ENCODE measurements at places on chromosomes 1 and 21.
A peak's percentile ranks its signal among the peaks of the same experiment; 100 is the strongest.

GRCh38 chr1:223216531-223217205 lies 73.6 kb upstream of the TLR5 start:
- peaks cover 1% of the 10 kb centered on the region for H3K4me1 ChIP-seq
- no peaks in the 10 kb centered on the region for H3K27me3 ChIP-seq
- no peak for DNase-seq
- H3K27ac ChIP-seq = no peak overlapping the region
- H3K4me3 ChIP-seq = no peak overlapping the region

DNA sequence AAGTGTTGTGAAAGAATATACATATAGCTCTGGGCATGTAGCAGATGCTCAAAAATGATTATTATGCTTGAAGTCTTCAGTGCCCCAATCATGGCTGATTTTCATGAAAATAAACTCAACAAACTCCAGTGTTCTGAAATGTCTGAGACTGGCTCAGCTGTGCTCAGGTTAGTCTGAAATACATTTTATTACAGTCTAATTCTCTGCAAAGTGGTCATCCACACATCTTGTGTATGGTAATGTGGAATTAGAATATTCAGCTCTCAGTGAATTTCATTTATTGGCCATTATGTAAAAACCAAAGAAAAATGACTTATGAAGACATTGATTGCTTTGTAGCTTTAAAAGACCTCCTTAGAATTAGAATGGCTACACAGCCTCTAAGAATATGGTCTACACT lies 109.9 kb downstream of the DISC1 start:
- peaks cover 4% of the 10 kb centered on the region for H3K4me1 ChIP-seq
- H3K4me3 ChIP-seq = no peak overlapping the region
- no peaks in the 10 kb centered on the region for H3K27me3 ChIP-seq
- no peak for DNase-seq

GRCh38 chr1:17531682-17532487 lies 7.6 kb upstream of the ARHGEF10L start:
- DNase-seq = peak; percentile 65
- H3K4me1 ChIP-seq = peaks cover 9% of the 10 kb centered on the region
- no peaks in the 10 kb centered on the region for H3K36me3 ChIP-seq

DNA sequence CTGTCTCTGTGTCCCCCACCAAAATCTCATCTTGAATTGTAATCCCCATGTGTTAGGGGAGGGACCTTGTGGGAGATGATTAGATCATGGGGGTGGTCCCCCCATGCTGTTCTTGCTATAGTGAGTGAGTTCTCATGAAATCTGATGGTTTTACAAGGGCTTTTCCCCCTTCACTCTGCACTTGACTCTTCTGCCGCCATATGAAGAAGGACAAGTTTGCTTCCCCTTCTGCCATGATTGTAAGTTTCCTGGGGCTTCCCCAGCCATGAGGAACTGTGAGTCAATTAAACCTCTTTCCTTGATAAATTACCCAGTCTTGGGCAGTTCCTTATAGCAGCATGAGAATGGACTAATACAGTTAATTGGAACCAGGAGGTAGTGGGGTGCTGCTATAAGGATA lies 137.1 kb upstream of the RAB4A start:
- DNase-seq = no peak
- H3K27ac ChIP-seq = no peak overlapping the region
- H3K4me3 ChIP-seq = no peak overlapping the region
- no peaks in the 10 kb centered on the region for H3K36me3 ChIP-seq
- H3K4me1 ChIP-seq = no peaks in the 10 kb centered on the region
- no peaks in the 10 kb centered on the region for H3K27me3 ChIP-seq

DNA sequence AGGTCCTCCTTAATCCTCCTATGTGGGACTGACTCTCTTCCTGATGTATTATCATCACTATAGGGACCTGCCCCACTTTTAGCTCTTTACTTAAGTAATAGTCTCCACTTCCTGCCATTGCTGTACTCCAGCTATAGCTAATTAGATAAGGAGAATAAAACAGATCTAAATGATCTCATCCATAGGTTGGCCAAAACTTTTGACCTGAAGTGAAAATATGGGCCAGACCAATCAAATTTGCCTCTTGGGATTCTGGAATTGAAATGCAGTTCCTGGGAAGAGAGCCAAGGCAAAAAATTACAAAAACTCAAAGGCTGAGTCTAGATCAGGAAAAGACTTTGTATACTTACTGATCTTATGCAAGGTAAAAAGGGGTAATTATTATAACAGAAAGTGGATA lies 36.1 kb upstream of the PDE4B start:
- no peak overlapping the region for H3K27ac ChIP-seq
- no peak overlapping the region for H3K4me3 ChIP-seq
- no peaks in the 10 kb centered on the region for H3K4me1 ChIP-seq
- H3K36me3 ChIP-seq = no peaks in the 10 kb centered on the region
- DNase-seq = no peak

- no peak overlapping the region for H3K4me3 ChIP-seq
- DNase-seq = no peak
- no peaks in the 10 kb centered on the region for H3K4me1 ChIP-seq
- H3K27me3 ChIP-seq = no peaks in the 10 kb centered on the region
- no peak overlapping the region for H3K27ac ChIP-seq
Measured at GRCh38 chr1:33143698-33144097, 38.1 kb downstream of the TRIM62 start.

DNA sequence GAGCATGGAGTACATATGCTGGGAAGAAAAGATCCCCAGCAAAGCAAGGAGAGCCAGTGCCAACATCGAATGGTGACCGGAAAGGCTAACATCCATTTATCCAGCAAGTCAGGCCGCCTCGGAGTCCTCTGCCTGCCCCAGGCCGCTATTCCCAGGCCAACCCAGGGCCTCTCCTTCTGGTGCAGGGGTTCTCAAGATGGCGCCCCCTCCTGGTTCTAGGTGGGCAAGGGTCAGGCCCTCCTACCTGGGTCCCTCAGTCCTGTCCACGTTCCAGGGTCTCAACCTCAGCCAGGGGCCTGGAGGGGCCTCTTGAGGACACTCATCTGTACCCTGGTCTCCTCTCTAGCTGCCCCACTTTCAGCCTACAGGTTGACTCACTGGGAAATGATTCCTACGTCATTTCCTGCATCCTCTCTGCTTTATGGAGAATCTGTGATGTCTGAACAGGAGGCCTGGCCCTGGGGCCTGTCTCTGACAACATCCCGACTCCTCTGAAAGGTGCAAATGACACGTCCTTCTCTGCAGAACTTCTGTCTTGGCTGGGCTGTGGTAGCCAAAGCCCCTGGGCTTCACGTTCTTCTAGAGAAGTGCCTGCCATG lies 145.3 kb downstream of the PSMG1 start:
- no peaks in the 10 kb centered on the region for H3K27me3 ChIP-seq
- no peak overlapping the region for H3K27ac ChIP-seq
- H3K4me1 ChIP-seq = peaks cover 4% of the 10 kb centered on the region
- H3K4me3 ChIP-seq = no peak overlapping the region

DNA sequence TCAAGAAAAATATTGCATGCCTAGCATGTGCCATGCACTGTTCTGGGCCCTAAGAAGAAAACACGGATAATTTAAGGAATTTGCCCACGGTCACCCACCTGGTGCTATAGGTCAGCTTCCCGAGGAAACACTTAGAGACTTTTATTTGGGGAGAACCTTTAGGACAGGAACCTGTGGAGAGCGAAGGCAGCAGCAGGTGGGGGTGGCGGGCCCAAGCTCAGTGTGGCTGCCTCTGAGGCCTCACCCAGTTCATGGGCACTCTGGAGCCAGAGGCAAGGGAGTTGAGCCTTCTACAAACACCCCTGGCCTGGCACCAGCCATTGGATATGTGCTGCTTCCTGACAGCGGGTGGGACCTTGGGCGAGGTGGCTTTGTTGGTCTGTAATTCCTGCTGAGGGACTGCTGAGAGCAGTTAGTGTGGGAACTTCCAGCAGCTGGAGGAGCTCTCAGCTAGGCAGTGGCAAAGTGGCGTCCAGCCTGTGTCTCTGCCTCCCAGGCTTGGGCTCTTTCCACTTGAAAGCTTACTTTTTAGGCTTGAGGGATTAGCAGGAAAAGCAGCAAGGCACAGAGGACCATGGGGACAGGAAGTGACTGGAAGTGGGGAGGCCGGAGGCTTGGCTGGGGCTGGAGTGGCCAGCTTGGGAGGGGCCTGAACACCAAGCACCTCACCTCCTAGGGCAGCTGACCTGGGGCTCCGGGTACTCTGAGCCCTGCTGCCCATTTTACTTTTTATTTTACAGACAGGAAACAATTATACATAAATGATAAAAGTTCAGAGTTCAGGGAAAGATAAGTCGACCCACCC lies 19.1 kb downstream of the MRPL37 start:
- H3K27me3 ChIP-seq = no peaks in the 10 kb centered on the region
- DNase-seq = no peak
- peak overlapping the region; percentile 59 for H3K27ac ChIP-seq

Data from ovary (tissue), 10 donors.